ENCODE measurements at places on chromosomes 13 and 19. TPM values are rescaled to one million over a fixed set of nuclear protein-coding genes. Genes with fewer than 3 reads are reported as not detected.

Gene WTIP
- total RNA-seq, result 1.0 TPM

Gene WDR62
- 22.5 TPM for total RNA-seq

Gene CACNA1A
- total RNA-seq, result 0.30 TPM

Gene ZFR2
- 0.32 TPM for total RNA-seq

Gene SACS
- total RNA-seq, result 34.3 TPM

Gene ANKRD10
- 111 TPM for total RNA-seq

Gene KIR2DL4
- total RNA-seq, result not detected

Gene LGALS7B
- total RNA-seq, result not detected

Gene CYP2S1
- total RNA-seq, result 0.34 TPM

Gene CDX2
- not detected for total RNA-seq

Gene PSG1
- total RNA-seq, result not detected

Gene ZNF534
- total RNA-seq, result not detected

Gene OR7D2
- 0.37 TPM for total RNA-seq

DNA sequence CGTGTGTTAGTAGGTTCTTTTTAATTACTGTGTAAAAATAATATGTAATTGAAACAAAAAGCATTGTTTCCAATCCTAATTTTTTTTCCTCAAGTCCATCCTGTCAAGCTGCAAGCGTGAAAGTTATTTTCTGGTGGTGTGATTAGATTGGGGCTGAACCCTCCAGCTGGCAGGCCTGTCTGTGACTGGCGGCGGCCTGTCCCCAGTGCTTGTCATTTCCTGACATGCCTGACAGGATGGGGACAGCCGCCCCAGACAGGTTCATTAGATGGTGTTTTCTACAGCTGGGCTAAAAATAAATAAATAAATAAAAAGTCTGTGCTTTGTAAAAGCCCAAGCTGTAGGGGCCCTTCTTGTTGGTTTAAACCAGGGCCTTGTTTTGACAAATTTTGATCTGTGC, 53.7 kb upstream of the MAB21L1 start:
- no peak for DNase-seq

- no peak for DNase-seq
Observed at GRCh38 chr19:49475191-49475917, 1.3 kb downstream of the FLT3LG start.

DNA sequence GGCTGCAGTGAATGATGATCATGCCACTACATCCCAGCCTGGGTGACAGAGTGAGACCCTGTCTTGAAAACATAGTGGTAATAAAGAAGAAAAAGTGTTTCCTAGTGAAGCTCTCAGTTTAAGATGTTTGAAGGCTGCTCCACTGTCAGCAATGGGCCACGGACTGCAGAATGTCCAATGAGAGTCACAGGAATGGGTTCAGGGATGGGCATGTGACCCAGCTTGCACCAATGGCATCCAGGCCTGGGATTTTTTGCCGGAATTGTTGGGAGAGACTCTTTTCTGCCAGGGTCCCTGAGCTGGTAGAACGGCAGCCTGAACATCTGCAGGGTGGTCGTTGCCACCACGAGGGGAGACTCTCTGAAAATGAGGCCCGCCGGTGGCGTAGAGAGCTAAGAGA, 6.3 kb downstream of the SHISA7 start:
- no peak for DNase-seq

DNA sequence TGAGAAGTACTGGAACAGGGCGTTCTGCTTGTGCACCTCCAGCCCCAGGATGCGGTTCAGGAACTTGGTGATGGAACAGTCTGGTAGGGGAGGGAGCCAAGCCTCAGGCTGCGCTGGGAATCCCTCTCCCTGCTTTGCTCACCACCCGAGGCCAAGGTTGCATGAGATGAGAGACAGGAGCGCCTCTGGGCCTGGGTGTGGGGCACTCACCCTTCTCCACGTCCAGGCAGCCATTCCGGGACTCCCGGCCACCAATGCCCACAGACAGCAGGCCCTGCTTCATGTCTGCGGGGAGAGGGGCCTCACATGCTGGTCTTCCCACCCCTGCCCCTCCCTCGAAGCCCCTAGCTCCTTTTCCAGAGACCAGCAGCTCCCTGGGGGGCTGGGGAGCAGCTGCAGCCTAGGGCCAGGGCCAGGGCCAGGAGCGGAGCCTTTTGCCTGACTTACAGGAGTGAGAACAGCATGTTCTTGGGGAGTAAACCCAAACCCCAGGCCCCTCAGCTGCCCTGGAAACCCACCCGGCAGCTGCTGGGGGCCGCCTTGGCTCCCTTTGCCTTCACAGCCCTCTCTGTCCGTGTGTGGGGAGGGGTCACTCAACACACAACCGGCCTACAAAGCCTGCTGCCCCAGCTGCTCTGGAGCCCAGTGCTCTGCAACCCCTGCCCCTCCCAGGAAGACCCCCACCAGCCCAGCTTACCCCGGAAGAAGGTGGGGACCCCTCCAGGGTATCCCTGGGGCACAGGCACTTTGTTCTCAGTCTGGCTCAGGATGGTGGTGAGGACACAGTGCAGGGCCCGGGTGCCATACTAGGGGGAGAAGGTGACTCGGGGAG, 7.2 kb downstream of the GPX4 start:
- no peak for DNase-seq

GRCh38 chr19:33634361-33635091, 12.8 kb downstream of the CHST8 start:
- no peak for DNase-seq

DNA sequence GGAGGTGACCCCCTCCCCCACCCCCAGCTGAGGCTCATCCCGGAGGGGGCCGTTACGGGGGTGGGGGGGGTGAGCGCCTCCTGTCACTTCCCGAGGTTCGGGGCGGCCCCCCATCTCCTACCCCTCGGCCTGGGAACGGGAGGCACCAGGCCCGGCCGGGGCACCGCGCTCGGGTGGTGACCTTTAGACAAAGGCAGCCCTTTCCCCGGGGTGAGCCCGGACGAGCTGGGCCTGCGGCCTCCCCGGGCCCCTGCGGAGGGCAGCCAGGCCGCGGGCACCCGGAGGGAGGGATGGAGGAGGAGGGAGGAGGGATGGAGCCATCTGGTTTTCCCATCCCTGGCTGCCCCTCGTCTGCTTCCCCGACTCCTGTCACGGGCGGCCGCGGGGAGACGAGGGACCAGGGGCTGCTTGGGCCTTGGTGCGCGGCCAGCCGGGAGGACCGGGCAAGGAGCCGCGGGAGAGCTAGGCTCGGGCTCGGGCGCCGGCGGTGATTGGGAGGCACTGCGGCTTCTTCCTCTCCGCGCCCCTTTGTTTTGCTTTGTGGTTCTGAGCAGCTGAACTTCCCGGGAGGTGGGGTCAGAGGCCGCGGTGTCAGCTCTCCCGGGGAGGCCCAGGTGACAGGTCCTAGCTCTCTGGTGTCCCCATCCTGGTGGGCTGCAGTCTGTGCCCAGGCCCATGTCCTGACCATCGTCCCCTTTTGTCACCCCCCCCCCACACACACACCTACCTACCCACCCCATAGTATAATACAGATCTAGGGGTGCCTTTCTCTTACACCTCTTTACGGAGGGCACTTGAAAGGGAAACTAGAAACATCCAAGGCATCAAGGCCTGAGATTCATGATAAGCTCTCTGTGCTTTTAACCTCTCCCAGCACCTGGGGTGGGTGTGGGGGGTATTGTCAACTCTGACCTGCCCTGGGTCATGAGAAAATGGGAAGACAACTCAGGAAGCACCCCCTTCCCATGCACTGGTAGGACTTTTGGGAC, 1.3 kb downstream of the BICRA start:
- DNase-seq, result peak; percentile 48

DNA sequence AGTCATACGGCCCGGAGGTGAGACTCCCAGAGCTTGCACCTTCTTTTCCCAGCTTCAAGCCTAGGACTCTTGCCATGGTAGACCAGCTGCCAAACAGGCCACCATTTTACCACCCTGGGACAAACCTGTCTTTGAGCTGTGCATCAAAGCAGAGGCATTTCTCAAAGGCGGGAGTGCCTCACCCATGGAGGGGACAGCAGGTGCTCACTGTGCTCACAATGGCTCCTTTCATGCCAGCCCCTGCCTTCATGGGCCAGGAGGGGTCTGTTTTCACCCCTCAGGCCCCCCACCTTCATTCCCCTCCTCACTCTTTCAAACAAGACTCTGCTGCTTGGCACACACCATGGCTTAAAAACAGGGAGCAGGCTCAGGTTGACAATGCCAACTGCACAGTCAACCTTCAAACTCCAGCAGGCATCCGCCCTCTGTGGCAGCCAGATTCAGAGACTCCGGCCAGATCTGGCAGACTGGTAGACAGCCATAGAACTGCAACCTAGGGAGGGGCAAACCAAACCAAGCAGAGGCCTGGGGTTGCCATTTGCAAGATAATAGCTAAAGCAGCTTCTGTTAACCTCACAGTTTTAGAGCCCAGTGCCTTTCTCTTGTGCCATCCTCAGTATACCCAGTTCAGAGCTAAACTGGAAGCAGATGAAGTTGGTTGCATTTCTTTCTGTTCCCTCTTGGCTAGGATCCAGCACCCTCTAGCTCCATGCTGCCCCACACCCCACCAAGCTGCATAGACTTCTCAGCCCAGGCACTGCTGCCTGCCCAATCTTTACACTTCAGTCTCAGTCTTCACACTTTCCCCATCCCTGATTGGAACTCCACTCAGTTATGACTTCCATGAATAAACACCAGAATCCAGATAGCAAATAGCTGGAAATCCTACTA, 93.9 kb upstream of the SPATA13 start:
- DNase-seq, result no peak

GRCh38 chr13:42569576-42570344, 4.2 kb upstream of the TNFSF11 start:
- no peak for DNase-seq

DNA sequence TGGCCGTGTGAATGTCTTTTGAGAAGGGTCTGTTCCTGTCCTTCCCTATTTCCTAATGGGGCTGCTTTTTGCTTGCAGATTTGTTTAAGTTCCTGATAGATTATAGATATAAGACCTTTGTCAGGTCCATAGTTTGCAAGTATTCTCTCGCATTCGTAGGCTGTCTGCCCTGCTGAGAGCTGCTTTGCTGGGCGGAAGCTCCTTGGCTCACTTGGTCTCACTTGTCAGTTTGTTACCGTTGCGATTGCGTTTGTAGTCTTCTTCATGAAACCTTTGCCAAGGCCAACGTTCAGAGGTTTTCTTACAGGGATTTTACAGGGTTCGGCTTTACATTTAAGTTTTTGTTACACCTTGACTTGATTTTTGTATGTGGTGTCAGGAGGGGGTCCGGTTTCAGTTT, 44.0 kb upstream of the TFDP1 start:
- no peak for DNase-seq

GRCh38 chr19:3220576-3220975, 3.9 kb upstream of the CELF5 start:
- no peak for DNase-seq

DNA sequence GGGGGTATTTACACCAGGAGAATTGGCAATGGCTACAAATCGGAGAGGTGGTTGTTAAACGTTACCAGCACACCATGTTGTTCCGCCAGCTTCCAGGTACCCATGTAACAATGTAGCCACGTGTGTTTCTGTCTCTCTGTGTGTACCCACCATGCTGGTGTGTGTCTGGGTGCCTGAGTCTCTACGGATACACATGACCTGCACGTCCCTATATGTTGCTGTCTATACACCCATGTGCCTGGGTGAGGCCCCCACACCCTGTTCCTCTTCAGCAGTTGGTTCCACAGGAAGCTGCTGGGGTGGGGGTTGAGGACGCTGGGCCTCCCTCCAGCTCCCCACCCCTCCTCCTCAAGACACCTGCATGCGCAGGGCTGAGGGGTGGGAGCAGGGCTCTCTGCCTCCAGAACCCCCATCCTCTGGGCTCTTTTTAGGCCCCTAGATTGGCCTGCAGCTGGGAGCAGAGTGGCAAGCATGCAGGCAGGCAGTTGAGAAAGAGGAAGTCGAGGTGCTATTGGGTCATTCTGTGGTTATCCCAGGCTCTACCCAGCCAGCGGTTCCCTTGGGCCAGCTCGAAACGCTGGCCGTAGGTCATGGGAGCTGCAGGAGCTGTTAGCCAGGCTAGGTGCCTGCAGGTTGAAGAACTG, at the start of gene ARHGEF18:
ARHGEF18 (plus strand) TSS at position 351 of the 644 bp plus-strand sequence. CDS start 13,954 bp downstream, outside the sequence.
- DNase-seq, result peak; percentile 51

DNA sequence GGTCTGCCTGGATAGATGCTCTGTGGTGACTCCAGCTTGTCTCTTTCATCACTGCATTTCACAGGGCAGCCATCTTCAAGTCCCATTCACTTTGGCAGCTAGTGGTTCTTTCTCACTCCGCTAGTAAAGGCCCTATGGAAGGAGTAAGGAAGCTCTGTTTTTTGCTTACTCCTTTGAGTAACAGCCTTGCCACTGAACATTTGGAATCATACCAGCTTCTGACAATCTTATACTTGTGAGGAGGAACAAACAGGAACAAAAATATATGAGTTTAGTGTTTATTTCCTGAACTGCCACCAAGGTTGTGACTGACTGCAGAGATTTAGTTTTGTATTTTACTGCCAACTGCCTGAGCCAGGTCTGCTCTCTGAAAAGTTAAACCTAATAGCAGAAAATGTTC, 38.7 kb downstream of the KCTD4 start:
- DNase-seq, result no peak

- no peak for DNase-seq
Observed at GRCh38 chr19:32891609-32892008, 22.0 kb upstream of the SLC7A9 start.

GRCh38 chr13:29810145-29810742, 40.2 kb downstream of the UBL3 start:
- no peak for DNase-seq

GRCh38 chr13:20497006-20497775, 28.5 kb downstream of the CRYL1 start:
- no peak for DNase-seq

GRCh38 chr13:40981949-40982348, 37.2 kb downstream of the ELF1 start:
- no peak for DNase-seq

GRCh38 chr13:114097212-114097892, 35.1 kb downstream of the RASA3 start:
- no peak for DNase-seq

GRCh38 chr19:5395556-5395955, 54.9 kb upstream of the PTPRS start:
- no peak for DNase-seq

DNA sequence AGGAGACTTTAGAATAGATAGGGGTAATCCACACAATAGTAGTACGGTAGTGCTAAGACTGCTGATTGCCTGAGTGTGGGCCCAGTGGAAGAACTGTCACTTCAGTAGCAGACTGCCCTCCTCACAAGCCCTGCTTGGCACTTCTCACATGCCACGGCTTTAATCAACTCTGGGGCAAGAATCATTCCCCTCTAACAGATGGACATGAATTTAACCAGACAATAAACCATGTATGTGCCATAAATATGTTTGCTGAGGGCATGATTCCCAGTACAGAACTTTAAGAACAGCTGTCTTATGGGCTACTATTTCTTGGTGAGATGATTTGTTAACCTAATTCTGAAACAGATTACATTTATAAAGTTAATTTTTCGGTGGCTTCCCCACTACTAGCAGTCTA, 22.0 kb downstream of the DPY19L3 start:
- DNase-seq, result no peak

GRCh38 chr13:94325650-94326049, 153.8 kb downstream of the DCT start:
- no peak for DNase-seq

GRCh38 chr19:46326608-46327007, 20.3 kb upstream of the PPP5C start:
- DNase-seq, result no peak

Measured in activated T-helper 2 cell treated with anti-CD3 and anti-CD28 coated beads, Interferon-gamma antibody, Interleukin-2, Interleukin-4, amounts not matched to agents 10 μg/mL and 5 μg/mL and 100 μg/mL, durations not matched to agents 14 hours and 24 hours and 36 hours (primary cell).